ENCODE measurements at places on chromosomes 6 and 20.

- no peak for DNase-seq
These were observed 132.4 kb downstream of the BMP7 start for GRCh38 chr20:57133926-57134650.

- DNase-seq = no peak
These were observed 29.3 kb downstream of the PYGB start for GRCh38 chr20:25277051-25277801.

- no peak for DNase-seq
These were observed 18.1 kb upstream of the ILRUN start for GRCh38 chr6:34714663-34715062.

GRCh38 chr6:106534564-106534982 lies 94.7 kb downstream of the RTN4IP1 start:
- no peak for DNase-seq

DNA sequence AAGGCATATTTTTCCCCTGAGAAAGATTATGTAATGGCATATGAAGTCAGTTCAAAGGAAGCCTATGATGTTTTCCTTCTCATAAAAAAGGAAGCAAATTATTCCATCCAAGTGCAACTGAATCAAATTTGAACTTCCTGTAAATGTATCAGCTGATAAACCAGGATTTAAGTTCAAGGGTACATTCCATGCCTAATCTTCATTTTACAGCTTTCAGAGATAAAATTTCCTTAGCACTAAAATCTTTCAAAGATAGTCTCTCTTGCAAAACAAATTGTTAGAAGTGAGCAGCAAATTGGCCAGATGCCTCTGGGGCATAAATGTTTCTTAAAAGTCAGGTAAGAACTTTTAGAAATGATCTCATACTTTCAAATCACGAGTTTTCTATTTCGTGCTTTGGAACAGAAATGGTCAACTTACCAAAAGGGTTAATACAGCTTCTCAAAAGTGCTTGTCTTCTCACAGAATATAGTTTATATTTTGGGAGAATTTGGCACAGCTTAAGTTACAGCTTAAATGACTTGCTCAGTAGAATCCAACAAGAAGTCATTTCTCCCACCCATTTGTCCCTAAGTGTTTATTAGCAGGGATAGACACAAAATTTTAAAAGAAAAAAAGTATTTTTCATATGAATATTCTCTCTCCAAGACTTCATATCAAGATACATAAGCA lies 2.7 kb upstream of the TCF21 start:
- DNase-seq = no peak

- DNase-seq = no peak
These were observed 23.5 kb downstream of the TM9SF4 start for GRCh38 chr20:32132911-32133549.

DNA sequence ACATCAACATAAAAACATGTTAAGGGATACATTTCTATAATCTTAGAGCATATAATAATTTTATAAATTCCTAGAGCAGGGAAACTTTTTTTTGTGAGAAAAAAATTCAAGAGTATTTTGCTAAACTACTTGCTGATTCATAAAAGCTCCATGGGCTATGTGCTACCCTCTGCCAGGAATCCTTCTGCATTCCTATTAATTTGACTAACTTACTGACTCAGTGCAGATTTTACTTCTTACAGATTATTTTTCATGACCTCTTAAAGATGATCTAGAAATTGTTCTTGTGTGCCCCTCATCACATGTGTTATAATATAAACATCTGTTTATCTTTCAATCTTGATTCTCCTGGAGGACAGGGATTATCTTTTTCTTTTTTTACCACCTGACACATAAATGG lies 5.7 kb downstream of the VTA1 start:
- no peak for DNase-seq

- DNase-seq = no peak
These were observed 17.6 kb upstream of the FUT9 start for GRCh38 chr6:95998133-95998532.

DNA sequence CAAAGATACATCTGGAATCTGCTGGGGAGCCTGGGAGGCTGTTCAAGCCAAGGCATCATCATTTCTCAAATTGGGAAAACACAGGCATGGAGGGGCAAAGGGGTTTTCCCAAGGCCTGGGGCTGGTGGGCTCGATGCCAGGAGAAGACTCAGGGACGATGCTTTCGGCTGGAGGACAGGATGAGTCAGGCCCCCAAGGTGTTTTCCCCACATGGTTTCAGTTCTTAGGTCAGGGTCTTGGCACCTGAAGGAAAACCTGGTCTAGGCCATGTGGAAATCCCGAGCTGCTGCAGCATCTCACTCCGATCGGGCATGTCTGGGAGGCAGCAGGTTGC lies 348.1 kb downstream of the CDC5L start:
- no peak for DNase-seq

GRCh38 chr20:52789716-52790115 lies 182.4 kb upstream of the TSHZ2 start:
- no peak for DNase-seq
